Mammary epithelial cell (primary cell): ENCODE measurements at places on chromosomes 2 and 18.

DNA sequence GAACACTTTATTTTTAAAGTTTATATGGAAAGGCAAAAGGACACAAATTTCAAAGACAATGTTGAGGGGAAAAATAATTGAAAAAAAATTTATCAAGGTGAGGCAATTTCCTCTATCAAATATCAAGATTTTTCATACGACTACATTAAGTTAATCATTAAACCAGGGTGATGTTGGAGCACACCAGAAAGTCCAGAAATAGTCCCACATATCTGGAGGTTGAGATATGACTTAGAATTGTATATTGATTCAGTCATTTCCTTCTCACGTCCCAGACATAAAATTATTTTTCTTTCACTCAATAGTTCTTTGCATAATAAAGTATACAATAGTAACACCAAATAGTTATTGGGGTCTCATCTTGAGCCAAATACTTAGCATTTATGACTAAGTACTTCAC lies 605.1 kb downstream of the NUP35 start:
- DNase-seq: no peak

GRCh38 chr18:59671551-59671950 lies 25.7 kb downstream of the CCBE1 start:
- DNase-seq: no peak

- DNase-seq: no peak
These were observed 1376.3 kb upstream of the CELF4 start for GRCh38 chr18:38941711-38942561.

- no peak for DNase-seq
These were observed 147.5 kb downstream of the RND3 start for GRCh38 chr2:150339951-150340350.

GRCh38 chr18:11873670-11874340 lies 22.6 kb downstream of the CHMP1B start:
- no peak for DNase-seq

- DNase-seq: no peak
These were observed 6.2 kb upstream of the SATB2 start for GRCh38 chr2:199463708-199464605.

GRCh38 chr2:215442401-215442787 lies 6.5 kb upstream of the FN1 start:
- DNase-seq: no peak

- DNase-seq: peak; percentile 11
These were observed 1201.8 kb upstream of the CDH2 start for GRCh38 chr18:29378651-29379136.

- no peak for DNase-seq
These were observed 172.9 kb upstream of the SIX3 start for GRCh38 chr2:44768438-44769236.

DNA sequence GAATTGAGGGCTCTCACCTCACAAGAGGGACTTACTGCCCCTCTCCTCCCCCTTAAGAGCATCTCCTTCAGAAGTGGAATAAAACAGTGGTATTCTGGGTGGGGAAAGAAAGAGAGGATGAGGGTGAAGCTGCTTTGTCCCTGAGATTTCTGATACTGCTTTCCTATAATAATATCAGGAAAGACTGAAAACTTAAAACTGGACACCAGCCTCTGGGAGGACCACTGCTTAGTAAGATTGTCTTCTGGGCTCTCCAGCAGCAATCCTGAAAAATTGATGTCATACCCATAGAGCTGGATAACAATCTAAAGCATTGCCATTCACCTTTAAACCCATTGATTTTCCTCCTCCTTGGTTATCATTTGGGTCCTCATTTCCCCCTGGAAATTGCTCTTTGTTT lies 4.7 kb upstream of the HOXD4 start:
- no peak for DNase-seq

DNA sequence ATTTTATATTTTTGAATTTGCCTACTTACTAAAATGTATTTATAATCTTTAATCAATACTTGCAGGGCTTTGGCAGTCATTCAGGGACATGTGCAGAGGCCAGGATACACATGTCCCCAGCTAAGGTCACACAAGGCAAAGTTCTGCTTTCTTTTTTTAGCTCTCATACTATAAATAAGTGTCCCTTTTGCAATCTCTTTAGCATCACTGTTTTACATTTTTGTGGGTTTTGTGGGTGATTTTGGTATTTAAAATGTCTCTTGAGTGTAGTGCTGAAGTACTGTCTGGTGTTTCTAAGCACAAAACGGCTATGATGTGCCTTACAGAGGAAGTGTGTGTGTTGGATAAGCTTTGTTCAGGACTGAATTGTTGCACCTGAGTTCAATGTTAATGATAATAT lies 309.0 kb upstream of the GULP1 start:
- peak; percentile 56 for DNase-seq

DNA sequence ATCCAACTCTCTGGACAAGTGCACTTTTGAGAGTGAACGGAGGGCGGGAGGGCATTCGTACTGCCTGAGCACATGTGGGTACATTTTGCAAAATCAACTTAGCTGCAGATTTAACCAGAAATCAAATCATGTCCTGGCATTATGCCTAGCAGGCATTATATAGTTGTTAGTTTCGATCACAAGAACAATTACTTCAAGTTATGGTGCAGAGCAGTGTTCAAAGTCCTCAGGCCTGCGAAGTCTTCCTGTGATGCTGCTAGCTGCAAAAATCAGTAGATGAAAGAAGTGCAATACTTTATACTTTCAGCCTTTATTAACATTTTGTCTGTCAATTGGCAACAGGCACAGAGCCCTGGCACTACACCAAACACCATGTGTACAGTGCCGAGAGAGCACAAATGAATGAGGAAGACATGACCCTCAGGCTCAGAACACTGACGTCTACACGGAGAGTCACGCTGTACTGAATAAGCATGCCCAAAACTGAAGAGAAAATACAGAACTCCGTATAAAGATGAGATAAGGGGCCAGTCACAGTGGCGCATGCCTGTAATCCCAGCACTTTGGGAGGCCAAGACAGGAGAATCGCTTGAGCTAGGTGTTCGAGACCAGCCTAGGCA lies 92.1 kb upstream of the CREB1 start:
- DNase-seq: no peak

- no peak for DNase-seq
These were observed 277.1 kb downstream of the PIEZO2 start for GRCh38 chr18:10872304-10872703.

DNA sequence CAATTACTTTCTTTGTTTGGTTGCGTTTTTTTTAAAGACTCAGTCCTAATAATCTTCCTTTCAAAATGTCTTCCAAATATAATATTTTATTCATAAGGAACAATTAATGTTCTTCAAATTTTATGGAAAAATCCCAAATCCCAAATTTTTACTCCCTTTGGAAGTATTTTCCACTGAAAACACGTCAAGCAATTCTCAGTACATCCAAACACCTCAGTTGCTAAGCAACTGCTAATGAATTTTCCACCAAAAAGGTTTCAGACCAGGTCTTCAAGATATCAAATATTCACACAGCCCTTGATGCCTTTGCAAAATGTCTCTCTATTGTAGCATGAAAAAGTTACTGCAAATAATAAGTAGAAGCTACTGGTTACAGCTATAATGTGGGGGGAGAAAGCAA lies 140.1 kb downstream of the DSEL start:
- DNase-seq: no peak

DNA sequence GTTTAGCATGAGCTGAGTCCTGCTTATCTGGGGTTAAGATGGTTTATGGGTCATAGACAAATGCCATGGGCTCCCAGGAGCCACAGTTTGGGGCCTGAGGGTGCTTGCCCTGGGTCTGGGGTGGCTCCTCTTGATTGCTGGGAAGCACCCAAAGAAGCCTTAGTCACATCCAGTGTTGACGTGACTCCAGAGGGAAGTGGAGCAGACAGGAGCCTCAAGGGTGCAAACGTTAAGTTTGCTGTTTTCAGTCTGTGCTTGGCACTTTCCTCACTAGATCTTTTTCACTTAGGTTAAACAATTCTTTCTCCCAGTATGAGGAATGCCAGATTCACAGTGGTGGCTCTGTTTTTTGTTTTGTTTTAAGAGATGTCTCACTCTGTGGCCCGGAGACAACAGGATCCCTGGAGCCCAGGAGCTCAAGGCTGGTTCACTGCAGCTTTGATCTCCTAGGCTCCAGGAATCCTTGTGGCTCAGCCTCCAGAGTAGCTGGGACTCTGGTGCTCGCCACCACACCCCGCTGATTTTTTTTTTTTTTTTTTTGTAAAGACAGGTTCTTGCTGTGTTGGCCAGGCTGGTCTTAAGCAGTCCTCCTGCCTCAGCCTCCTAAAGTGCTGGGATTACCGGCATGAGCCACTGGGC lies 251.3 kb downstream of the FAM210A start:
- no peak for DNase-seq

DNA sequence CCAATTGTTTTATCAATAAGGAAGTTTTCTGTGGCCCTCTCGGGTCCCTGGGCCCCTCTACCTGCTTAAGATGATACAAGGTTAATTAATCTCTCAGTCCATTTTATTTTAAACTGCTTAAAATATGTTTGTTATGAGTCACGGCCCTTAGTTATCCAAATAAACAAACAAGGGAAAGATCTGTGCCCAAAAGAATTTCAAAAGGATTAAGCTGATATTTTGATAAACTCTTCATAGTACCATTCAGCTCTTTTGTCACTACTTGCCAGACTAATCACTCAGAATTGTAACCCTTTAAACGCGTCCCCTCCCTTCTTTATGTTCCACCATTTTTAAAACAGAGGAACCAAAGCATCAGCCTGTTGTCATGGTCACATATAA lies 144.7 kb upstream of the STK17B start:
- no peak for DNase-seq

GRCh38 chr2:238161291-238162051 lies 2.7 kb downstream of the ERFE start:
- no peak for DNase-seq

GRCh38 chr2:164141271-164141670 lies 405.5 kb upstream of the FIGN start:
- DNase-seq: no peak
